Spinal cord (tissue), 10 donors: ENCODE measurements at places on chromosomes 2 and 18.

DNA sequence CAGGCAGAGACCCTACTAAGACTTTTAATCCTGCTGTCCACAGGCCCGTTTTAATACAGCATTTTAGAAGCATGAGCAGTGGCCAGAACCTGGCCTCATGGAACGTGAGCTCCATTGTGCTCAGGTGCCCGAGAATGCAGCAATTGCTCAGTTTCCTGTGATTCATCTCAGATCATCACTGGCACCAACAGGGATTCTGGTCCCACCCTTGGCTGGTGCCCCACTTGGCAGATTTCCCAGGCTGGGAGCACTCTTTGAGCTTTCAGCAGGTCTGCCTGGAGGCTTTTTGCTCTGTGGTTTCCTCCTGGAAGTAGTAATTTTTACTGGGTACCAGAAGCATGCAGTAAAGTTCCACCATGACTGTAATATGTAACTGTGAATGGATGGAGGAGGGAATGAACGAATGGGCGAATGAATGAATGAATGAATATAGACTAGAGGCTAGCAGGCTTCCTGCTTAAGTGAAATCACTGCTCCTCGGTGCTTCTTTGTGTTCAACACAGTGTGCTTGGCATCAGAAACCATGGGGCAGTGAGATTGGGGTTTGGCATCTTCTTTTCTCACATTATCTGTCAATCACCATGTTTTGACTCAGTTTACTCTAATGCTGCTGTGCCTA, 312.9 kb downstream of the PRKCE start:
- peak; percentile 23 for DNase-seq

DNA sequence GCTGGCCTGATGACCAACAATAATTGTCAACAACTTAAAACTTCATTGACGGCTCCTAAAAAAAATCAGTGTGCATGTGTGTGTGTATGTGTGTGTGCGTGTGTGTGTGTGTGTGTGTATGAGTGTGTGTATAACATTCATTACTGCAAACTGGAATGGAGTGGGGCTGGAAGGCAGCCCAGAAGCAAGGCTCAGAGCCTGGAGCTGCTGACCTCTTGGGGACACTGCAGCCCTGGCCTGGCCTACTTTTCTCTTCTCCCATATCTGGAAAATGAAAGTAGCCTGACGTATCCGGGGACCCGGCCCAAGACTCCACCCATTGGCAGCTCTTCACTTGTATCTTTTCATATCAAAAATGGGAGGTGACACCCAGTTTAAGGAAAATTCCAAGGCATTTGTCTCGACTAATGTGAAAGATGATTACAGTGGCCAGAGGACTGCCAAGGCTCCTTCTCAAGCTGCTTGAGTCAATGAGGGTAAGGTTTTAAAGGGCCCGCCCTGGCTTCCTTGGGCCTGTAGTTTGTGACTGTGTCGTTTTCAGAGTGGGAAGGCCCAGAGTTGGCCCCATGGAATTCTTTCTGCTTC, 72.4 kb upstream of the IL1R1 start:
- DNase-seq, result peak; percentile 38

- DNase-seq, result peak; percentile 85
These were observed 51.9 kb downstream of the DYSF start for GRCh38 chr2:71505086-71505769.

DNA sequence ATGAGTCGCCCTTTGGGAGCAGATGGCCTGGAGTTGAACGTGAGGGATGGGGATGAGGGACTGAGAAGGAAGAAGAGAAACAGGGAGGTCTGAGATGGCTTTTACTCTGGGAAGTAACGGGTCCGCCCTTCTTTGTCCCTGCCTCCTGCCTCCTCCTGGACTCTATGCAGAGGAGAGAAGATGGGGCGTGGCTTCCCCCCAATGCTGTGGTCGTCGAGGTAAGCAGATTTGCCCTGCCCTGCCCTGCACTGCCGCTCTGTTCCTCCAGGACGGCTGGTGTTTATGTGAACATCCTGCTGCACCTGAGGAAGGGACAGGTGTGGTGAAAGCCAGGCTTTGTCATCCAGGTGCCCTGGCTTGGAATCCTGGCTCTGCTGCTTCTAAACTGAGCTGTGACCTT, 13.5 kb upstream of the NTSR2 start:
- no peak for DNase-seq

GRCh38 chr18:58998401-58999203, 133.9 kb downstream of the ZNF532 start:
- peak; percentile 44 for DNase-seq

GRCh38 chr18:74230922-74231714, 60.6 kb downstream of the CYB5A start:
- DNase-seq, result no peak

GRCh38 chr18:44848644-44849335, 168.1 kb downstream of the SETBP1 start:
- peak; percentile 59 for DNase-seq

DNA sequence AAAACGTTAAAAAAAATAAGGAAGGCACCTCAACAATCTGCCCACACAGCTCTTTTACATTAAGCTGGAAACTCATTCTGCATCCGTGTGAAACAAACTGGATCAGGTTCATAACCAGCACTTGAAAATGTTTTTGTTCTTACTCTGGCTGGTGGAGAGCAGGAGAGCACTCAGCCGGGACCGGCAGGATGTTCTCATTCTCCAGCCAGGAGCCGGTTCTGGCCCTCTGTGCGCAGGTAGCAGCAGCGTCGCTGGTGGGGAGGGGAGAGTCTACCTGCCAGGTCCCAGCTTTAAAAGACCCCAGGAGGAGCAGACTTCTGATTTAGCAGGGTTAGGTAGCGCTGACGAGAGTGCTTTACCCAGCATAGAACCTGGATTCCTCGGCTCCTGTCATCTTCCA, 834.9 kb upstream of the SALL3 start:
- DNase-seq, result no peak

DNA sequence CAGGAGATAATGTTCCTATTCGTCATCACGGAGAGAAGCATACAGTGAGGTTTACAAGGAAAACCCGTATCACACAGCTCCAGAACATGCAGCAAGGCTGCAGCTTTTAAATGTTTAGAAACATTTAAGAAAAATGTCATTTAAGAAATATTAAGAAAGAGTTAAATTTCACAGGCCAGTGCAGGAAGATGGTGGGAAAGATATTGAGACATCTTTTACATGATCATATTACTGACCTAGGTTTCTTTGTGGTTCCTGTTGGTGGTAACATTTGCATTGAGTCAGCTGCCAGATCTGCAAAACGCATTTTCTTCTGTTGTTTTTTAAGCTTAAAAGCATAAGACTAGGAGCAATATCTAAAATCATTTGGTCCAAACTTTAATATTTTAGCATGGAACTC, 44.9 kb downstream of the CPO start:
- DNase-seq, result no peak

DNA sequence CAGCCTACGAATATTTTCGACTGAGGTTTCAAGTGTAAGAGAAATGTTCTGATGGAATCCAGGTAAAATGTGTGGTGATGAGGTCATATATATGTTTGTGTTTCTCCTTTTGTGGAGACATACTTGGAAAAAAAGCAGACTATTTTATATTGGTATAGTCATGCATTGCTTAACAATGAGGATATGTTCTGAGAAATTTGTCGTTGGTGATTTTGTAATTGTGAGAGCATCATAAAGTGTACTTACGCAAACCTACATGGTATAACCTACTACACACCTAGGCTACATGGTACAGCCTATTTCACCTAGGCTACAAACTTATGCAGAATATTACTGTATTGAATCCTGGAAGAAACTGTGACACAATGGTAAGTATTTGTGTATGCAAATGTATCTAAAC, 1849.9 kb upstream of the CELF4 start:
- no peak for DNase-seq

- no peak for DNase-seq
These were observed 64.8 kb downstream of the NCAPH start for GRCh38 chr2:96400049-96401000.

DNA sequence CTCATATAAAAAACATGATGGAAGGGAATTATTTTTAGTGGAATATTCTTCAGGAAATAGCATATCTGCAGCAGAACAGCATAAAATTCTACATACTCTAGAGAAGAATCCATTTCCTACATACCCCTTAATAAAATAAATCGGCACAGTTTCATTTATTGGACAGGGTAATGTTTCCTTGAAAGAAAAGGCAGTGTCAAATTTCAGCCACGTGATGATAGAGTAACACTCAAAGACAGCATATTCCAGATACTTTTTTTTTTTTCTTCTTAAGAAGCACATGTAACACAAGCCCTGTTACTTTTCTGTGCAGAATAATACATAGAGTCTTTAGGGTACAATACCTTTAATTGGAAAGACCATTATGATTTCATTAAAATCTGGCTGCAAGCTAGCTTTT, 204.4 kb downstream of the SRBD1 start:
- no peak for DNase-seq

DNA sequence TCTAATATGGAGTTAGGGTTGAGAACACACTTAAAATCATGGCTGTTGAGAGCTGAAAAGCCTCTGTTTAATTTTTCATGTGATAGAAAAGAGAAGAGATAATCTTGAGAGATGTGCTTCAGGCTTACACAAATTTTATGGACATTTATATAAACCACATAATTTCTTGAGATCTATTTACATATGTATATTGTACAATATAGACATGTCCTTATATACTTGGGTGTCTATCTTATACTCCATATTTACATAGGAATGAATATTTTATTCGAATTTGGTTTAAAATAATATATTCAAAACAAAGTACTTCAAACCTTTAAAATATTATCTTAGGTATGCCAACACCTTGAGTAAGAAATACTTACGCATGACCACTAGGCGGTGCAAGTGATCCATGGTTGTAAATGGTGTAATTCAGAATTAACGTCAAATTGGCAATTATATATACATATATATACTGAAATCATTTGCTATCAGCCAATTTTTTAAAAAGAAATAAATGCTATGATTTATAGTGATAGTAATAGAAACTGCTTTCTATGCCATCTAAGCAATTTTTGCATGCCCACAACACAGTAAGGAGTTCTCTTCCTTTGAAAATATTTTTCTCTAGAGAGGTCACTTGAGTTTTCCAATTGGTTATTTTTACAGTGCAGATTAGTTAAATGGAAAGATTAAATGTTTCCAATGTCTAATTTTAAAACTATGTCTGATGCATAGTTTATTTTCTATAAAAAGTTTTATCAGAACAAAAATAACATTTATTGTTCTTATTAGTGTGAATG, 37.6 kb upstream of the SPAG16 start:
- DNase-seq, result peak; percentile 13

DNA sequence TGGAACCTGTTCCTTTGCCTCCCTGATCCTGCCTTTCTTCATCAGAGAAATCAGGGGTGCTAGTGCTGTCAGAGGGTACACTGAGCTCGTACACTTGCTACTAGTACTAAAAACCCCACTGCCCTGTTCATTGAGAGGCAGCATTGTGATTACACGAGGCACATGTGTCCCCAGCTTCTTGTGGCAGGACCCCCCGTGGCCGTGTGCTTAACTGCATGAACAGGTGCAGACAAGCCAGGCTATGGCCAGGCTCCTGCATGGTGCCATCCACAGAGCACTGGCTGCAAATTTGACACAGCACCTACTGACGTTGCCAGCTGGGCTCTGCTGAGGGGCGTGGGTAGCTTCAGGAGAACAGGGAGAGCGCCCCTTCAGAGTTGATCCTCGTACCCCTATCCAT, 248.4 kb downstream of the GLI2 start:
- DNase-seq, result no peak

DNA sequence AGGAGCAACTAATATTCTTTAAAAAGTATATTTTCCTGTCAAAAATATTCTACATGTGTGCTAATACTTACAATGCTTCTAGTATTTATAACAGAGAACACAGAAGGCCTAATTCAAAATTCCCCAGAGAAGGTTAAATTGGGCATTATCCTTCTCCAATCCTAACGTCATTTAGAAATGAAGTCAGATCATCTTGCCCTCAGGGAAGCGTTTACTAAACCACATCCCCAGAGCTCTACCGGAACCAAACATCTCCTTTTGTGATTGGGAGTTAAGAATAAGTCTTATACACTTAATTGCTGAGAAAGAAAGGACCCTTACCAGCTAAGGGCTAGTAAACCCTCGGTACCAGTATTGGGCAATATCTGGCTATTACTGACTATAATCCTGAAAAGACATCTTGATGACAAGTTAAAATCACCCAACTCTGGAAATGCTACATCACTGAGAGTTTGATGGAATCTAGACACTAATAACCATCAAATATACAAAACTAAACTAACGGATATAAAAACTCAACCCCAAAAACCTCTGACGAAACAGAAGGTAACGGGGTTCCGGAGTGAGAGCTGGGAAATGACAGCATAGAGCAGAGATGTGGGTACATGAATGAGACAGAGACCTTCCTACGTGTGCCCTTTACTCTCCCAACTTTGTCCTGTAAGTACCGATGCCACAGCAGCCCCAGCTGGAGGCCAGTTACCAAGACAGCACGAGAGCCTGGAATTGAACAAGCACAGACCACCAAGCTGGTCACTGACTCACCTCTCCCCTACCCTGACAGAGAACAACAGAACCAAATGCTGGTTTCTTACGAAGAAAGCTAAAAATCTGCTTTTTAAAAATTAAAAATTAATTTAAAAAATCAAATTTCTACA, 35.0 kb downstream of the WDSUB1 start:
- DNase-seq, result no peak

- no peak for DNase-seq
These were observed 3.9 kb downstream of the HOXD1 start for GRCh38 chr2:176192351-176192750.

DNA sequence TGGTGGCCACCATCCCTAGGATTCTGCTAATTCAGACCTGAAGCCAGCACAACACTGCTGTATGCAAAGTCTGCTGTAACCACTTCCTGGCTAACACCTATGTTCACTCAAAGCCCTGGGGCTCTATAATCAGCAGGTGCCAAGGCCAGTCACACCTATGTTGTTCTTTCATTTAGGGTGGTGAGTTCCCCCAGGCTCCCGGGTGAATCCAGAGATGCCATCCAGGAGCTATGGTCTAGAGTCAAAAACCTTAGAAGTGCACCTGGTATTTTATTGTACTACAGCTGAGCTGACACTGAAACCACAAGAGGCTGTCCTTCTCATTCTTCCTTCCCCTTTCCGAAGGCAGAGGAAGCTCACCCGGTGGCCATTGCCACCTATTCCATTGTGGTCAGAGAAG, 46.2 kb upstream of the CCDC141 start:
- no peak for DNase-seq

DNA sequence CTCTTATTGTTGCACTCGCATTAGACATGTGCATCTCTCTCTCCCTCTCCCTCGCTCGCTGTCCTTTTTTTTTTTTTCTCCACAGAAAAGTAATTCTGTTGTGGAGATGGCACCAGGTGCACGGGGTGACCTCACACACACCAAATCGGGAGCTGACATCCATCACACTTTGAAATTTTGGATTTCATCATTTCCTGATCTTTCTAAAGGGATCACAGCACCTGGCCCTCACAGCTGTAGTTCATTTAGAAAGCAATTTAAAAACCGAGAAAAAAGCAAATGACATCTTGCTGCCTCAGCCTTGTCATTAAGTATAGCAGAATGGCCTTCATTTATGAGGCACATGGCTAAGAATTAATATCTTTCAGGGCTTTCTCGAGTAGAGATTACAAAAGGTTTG, 717.2 kb downstream of the RNF144A start:
- no peak for DNase-seq

- DNase-seq, result no peak
These were observed 24.2 kb downstream of the LMAN2L start for GRCh38 chr2:96715658-96716057.

- no peak for DNase-seq
These were observed 21.0 kb downstream of the MYO1B start for GRCh38 chr2:191266201-191266600.
